ENCODE measurements at places on chromosomes 3 and 15.
A peak's percentile ranks its signal among the peaks of the same experiment; 100 is the strongest.

GRCh38 chr3:188605231-188605630 is 451.3 kb downstream of the LPP start:
- DNase-seq: no peak

GRCh38 chr3:49427586-49427985 is 1.5 kb downstream of the NICN1 start:
- DNase-seq: no peak

- no peak for DNase-seq
Observed at GRCh38 chr15:84570164-84570735, 30.6 kb upstream of the ZSCAN2 start.

DNA sequence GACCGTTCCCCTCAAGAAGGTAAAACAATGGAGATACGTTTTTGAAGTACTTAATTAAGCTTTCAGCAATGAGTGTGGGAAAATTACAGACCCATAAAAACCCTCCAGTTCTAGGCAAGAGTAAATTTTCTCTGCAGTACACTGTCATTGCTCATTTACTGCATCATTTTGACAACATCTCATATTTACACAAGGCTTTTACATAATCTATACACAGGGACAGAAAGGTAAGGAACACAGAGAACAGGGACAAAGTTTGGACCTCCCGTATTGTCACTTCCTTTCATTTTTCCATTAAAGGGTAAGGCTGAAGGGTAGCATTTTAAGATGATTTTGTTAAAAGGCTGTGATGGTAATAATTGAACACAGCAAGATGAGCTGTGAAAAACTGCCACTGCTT is 7.4 kb upstream of the HGD start:
- peak; percentile 36 for DNase-seq

All from NCI-H748 treated with DMSO at 0.1 percent for 48 hours (cell line).